ENCODE measurements at places on chromosomes 6 and 20.

- DNase-seq: no peak
Measured at GRCh38 chr20:35066194-35066593, 26.4 kb downstream of the TRPC4AP start.

- no peak for DNase-seq
Measured at GRCh38 chr6:109292983-109293586, 89.2 kb downstream of the CD164 start.

DNA sequence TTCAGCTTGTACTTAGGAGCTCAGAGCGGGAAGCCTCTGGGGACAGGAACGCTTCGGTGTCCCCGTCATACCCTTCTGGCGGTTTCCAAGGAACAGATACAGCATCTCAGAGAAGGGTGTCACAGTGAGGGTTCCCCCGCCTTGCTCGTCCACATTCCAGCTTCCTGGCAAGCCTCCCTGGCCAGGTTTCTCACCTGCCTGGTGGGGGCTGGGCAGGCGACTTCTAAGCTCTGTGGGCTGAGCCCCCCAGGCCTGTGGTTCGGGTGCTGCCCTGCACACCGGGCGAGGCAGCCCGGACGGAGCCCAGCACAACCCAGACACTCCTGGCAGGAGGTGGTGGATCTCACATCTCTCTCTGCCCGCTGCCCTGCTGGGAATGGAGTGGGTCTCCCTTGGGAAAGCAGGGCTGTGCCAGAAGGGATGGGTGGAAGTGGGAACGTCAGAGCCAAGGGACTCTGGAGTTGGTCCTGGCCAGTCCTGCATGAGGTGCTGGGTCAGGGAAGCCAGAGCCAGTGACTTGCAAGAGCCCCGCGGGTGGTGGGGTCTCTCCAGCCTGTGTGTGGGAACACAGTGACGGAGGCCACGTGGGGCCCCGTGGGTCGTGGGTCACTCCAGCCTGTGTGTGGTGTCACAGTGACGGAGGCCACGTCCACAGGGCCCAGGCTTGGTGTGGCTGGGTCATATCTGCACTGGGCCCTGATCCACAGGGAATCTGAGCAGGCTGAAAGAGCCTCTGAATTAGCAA, 47.7 kb upstream of the SMOC2 start:
- DNase-seq: no peak

- no peak for DNase-seq
Measured at GRCh38 chr6:163226836-163227485, 187.6 kb upstream of the QKI start.

GRCh38 chr6:11952316-11952715, 59.8 kb upstream of the HIVEP1 start:
- DNase-seq: no peak

GRCh38 chr20:44030394-44030793, 115.7 kb downstream of the TOX2 start:
- DNase-seq: no peak

- DNase-seq: no peak
Measured at GRCh38 chr20:18032977-18033892, 24.5 kb downstream of the OVOL2 start.

GRCh38 chr20:18005990-18006364, 37.2 kb downstream of the MGME1 start:
- DNase-seq: no peak

- peak; percentile 17 for DNase-seq
Measured at GRCh38 chr20:50012282-50013263, 29.8 kb downstream of the SNAI1 start.

DNA sequence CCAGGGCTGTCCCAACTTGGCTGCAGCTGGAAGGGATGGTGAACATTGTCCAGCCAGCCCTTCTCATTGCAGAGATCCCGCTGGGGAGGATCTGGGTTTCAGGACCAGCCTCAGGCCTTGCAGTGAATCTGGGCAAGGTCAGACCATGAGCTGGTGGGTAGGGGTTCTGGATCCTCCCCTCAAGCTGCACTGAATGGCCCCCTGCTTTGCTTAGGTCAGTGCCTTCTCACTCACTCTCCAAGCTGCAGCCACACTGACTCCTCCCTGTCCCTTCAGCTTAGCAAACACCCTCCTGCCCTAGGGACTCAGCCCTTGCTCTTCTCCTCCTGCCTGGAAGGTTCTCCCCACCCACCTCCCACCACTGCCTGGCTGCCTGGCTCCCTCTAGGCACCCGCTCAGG, 95.3 kb upstream of the KCNG1 start:
- no peak for DNase-seq

DNA sequence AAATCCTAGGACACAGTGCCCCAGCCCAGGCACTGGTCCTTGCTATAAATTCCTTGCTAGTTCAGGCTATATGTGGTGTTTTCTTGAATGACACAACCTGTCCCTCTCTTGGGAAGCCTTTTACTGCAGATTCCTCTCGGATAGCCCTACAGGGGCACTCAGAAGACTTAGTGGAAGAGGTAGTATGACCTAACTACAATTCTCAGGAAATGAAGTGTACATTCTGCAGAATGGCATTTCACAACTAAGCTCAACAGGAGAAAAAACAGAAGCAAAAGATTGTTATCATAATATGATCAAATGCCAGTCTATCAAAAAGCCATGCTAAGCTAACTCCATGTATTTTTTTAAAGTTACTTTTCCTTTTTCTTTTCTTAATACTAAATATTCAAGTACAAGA, 66.3 kb upstream of the FBXL4 start:
- no peak for DNase-seq

GRCh38 chr6:47573109-47573508, 95.5 kb downstream of the CD2AP start:
- DNase-seq: no peak

- DNase-seq: no peak
Measured at GRCh38 chr20:58127701-58128111, 100.7 kb downstream of the ANKRD60 start.

GRCh38 chr6:11711984-11712711, 66.5 kb downstream of the ADTRP start:
- no peak for DNase-seq

GRCh38 chr6:24493945-24494820, 586 bp upstream of the ALDH5A1 start:
- no peak for DNase-seq

DNA sequence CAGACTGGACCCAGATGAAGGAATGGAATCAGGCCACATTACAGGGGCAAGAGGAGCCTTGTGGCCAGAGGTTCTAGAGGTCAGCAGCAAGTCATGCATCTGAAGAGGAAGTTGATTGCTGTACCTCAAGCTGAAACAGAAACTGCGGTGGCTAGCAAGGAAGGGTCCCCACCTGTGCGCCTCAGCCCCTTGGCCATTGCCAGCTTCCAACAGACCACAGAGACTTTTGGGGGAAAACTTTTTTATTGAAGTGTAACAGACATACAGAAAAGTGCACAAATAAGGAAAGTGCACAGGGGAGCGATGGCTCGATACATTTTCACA, 26.8 kb upstream of the SLC9A8 start:
- DNase-seq: no peak

DNA sequence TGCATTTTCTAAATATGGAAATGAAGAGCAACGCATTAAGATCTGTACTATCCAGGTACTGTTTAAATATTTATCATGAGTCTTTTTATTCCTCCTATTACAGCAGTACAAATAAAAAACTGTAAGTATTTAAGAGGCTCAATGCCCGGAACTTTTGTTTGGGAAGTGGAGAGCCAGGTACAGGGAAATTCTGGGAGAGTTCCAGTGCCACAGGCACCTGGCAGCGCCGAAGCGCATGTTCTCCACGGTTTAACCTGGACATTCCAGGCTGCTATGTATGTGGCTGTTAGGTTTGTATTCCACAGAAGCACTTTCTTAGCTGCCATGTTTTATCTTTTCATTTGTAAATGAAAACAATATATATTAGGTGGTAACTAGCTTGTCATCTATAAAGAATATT, 81.7 kb downstream of the PREP start:
- no peak for DNase-seq

DNA sequence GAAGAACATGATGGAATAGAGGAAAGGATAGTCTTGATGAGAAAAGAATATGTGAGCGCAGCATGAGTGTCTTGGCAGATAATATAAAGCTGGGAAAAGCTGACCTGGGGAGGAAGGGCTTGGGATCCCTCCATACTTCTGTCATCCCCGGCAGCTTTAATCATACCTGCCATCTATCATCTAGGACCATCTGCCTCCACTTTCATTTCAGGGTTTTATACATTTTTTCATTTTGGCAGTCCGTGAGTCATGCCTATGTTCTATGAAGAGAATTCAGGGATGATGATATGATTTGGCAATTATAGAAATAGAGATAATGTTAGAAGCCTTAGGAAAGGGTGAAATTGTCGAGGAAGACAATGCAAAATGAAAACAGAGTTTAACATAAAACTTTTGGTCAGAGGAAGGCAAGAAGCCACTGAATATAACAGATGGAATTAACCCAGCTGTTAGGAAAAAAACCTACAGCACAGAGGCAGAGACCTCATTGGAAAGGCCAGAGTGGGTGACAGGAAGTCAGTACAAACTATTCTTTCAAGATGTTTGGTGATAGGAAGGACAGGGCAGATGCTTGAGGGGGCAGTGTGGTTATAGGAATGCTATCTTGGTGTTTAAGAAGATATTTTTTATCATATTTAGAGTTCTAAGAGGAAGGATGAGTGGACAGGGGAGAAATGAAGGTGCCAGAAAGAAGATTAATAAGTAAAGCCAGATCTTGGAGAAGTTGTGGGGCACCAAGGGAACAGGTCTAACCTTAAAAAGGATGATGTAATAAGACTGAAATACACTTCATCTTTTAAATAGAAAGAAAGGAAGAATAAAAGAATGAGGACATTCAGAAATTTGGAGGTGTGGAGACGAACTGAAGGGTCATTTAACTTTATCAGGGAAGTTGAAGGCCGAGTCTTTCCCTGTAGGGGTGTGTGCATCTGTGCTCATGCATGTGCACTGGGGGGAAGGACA, 37.8 kb downstream of the MARCKS start:
- no peak for DNase-seq

DNA sequence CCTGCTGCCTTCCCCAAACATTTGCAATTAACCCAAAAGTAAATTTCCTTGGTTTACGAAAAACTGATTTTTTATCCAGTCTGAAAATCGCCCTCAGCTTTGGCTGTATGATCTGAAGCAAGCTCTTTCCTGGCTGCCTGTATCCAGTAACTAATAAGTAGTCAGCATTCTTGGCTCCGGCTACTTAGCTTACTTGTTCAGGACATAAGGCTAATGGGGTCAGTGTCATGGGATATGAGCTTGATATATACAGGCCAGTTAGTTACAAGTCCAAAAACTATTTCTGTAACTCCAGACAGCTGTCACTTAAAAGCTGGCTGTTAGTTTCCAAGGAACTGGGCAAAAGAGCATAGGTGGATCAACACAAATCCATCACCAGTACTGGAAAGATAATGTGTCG, 56.2 kb downstream of the KHDC1L start:
- no peak for DNase-seq

DNA sequence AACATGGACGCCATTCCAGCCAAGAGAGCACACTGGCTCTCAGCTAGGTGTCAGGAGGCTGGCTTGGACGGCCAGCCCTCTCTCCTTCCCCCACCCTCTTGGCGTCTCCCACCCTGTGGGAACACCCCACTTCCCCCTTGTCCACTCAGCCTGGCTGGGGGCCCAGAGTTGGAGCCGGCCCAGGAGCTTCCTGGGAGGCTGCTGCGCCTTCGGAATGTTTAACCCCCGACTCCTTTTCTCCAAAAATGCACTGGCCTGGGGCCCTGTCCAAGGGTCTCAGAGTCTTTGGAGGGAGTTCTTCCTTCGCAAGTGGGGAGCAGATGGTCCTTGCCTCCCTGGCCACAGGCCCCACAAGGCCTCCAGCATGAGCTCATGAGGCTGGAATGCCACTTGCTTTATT, 4.1 kb downstream of the ADAM33 start:
- DNase-seq: no peak

GRCh38 chr20:59602546-59603080, 1.7 kb upstream of the PHACTR3 start:
- DNase-seq: no peak

- DNase-seq: no peak
Measured at GRCh38 chr6:25147223-25147622, 132.0 kb upstream of the CARMIL1 start.

- no peak for DNase-seq
Measured at GRCh38 chr6:170270984-170271593, 19.8 kb downstream of the DLL1 start.

DNA sequence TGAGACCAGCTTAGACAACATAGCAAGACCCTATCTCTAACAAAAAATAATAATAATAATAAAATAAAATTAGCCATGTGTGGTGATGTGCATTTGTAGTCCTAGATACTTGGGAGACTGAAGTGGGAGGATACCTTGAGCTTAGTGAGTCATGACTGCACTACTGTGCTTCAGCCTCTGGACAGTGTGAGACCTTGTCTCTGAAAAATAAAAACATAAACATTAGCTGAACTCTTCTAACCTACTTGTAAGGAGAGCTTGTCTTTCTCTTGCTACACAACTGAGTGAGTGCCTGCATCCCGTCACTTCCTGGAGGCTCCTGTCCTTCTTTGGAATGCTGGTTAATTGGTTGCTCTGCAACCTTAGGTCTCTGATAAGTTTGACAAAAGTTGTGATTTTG, 5.1 kb upstream of the DBNDD2 start:
- DNase-seq: no peak

DNA sequence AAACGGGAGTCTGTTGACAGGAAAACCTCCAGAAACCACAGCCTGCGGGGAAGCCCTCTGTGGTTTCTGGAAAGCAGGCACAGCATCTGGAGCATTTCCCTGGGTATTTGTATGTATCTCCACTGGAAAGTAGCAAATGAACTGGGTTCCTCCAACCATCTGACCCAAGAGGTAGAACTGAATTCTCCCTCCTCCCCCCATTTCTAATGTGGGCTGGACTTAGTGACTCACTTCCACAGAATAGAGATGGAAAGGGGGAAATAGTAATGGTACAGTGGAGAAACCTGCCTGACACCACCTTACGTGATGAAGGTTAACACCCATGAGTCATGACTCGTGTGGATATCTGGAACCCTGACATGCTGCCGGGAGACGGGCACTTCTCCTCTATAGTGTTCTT, 51.9 kb upstream of the XRN2 start:
- DNase-seq: no peak

- DNase-seq: peak; percentile 74
Measured at GRCh38 chr6:41487860-41488432, 58.2 kb upstream of the FOXP4 start.

DNA sequence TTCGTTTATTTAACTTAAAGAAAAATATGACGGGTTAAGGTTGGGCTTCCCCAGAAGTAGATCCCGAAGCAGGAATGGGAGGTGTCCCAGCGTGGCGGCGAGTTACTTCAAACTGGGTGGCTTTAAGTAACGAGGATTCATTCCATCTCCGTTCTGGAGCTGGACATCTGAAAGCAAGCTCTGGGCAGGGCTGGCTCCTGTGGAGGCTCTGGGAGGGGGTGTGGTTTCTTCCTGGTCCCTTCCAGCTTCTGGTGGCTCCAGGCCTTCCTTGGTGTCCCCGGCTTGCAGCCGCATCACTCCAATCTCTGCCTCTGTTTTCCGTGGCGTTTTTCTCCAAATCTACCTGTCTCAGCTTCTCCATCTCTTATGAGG, 47.3 kb upstream of the BHLHE23 start:
- DNase-seq: no peak

DNA sequence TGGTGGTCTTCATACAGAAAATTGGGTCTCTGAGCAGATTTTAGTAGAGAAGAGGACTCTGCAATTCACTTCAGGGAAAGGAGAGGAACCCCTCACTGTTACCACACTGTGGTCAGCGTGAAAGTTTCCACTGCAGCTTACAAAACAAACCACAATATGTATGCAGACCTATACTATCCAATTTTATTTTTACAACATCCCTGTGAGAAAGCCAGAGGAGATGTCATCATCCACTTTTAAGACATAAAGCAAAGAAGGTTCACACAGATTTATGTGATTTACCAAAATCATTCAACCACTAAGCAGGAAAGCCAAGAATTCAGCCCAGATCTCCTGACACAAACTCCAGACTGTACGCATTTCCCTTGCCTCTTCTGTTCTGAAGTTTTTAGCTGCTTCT, 442.4 kb downstream of the FRK start:
- DNase-seq: no peak
